ENCODE measurements at places on chromosomes 4 and X.

GRCh38 chr4:175419236-175419718 lies 392.8 kb downstream of the GPM6A start:
- no peak for DNase-seq

DNA sequence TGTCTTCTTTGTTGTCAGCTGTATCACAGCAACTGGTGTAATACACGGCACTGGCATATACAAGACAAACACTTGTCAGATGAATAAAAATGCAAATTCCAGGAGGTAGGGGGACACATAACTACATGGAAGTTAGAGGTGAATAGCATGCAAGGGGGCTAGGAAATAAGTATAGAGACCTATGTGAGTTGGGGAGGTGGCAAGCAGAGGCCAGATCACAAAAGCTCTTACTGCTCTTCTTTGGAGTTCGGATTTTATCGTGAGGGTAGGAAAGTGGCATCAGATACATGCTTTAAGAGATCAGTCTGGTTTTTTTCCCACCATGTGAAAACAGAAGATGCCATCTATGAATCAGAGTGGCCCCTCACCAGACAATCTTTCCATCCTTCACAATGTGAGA lies 2.8 kb upstream of the SRP72 start:
- DNase-seq, result no peak

DNA sequence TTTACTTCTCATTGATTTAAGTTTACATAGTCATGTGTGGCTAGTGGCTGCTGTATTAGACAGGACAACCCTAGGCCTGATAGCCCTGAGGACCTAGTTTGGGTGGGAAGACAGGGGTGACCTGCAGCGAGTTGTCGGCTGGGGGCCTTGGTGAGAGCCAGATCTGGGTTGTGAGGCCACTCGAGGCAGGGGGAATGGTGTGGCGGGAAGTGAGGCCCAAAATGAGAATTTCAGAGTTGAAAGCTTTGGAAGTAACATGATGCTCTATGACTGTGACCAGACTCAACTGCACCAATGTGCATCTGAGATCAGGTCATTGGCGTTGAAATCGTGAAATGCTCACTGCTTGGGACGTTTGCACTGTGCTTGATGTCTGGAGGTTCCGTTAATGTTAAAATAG lies 72.9 kb downstream of the TBL1X start:
- DNase-seq, result no peak

- DNase-seq, result no peak
These were observed 7.7 kb downstream of the GPR50 start for GRCh38 chrX:151183912-151184565.

GRCh38 chr4:76214177-76214675 lies 602 bp upstream of the SCARB2 start:
- peak; percentile 35 for DNase-seq

DNA sequence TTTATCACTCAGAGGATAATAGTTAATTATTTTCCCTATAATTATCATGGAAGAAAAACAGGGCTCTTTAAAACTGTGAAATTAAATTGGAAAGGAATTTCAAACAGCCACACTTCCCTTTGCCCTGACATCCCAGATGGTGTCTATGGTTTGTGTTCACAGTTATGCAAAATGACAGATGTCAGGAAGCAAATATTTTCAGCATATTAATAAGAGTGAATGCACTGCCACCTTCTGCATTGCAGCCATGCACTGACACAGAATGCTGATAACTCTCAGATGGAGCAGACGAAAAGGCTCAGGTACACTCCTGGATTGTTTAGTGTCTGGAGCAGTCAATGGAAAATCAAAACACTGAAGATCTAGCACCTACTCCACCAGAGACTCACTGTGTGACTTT lies 57.6 kb downstream of the RWDD4 start:
- DNase-seq, result no peak

- DNase-seq, result no peak
These were observed 197.1 kb downstream of the SLC7A11 start for GRCh38 chr4:138045036-138045435.

DNA sequence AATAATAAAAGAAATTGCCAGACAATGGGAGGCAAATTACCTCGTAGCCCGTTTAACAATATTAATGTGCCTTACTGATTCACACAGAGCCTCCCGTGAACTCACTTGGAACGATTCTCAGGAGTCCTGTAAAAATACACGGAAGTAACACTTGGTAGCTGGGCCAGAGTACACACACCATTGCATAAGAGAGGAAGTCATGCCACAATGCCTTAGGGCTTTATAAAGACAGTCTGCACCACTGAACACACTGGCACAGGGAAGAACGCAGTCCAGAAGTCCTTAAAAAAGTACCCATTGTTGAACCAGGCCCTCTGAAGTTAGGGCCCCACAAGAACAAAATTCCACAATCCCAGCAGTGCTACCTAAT lies 15.1 kb downstream of the SLC2A9 start:
- DNase-seq, result no peak
